CD4-positive, alpha-beta T cell treated with Interleukin-1 beta for 1 hour (primary cell): ENCODE measurements at places on chromosomes 11 and 22.

GRCh38 chr11:78192911-78193351, 4.2 kb downstream of the USP35 start:
- DNase-seq, result no peak

GRCh38 chr22:18985780-18986179, 49.7 kb upstream of the PRODH start:
- DNase-seq, result no peak

DNA sequence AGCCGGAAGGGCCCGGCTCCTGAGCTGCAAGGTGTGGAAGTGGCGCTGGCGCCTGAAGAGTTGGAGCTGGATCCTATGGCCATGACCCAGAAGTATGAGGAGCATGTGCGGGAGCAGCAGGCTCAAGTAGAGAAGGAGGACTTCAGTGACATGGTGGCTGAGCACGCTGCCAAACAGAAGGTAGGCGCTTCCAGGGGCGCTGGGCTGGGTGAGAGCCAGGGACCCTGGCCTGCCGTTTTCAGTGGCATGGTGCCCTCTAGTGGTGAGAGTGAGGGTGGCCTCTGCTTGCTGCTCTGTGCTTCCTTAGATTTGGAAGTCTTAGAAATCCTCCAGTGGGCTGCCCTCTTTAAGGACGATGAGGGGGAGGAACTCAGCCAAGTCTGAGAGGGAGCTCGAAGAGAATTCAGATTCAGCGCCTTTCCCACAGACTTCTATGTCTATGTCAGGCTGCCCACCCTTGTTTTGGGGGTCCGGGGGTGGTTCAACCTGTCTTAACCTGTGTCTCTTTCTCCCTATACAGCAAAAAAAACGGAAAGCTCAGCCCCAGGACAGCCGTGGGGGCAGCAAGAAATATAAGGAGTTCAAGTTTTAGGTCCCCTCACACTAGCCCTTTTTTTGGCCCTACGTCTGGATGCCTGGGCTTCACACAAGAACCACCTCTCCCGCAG, 1.8 kb upstream of the PACS1 start:
- peak; percentile 81 for DNase-seq

- no peak for DNase-seq
Measured at GRCh38 chr11:27717801-27718229, 17.6 kb upstream of the BDNF start.

DNA sequence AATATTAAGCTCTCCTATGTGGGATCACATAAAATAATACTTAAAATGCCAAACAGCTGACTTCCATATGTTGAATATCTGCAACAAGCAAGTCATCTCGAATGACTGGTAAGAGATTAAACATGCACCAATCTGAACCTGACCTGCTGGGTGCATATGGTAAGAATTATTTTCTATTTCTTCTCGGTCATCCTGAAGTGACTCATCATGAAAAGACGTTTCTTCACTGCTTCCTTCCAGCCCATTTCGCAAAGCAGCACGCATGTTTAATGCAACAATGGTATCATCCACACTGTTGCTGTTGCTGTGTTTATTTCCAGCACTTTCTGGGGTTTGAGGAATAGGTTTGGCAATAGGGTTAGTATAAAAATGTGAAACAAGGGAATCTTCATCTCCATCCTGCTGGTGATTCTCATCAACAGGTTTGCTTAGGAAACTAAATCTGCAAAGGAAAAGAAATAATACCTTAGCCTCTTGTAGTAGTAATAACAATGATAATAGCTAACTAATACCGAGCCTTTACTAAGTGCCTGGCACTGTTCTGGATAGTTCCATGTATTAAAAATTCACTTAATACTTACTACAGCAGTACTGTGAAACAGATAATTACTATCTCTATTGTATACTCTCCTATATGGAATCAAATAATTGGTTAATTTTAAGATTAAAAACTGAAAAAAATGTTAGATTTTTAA, 52.0 kb upstream of the CHRNA10 start:
- no peak for DNase-seq

DNA sequence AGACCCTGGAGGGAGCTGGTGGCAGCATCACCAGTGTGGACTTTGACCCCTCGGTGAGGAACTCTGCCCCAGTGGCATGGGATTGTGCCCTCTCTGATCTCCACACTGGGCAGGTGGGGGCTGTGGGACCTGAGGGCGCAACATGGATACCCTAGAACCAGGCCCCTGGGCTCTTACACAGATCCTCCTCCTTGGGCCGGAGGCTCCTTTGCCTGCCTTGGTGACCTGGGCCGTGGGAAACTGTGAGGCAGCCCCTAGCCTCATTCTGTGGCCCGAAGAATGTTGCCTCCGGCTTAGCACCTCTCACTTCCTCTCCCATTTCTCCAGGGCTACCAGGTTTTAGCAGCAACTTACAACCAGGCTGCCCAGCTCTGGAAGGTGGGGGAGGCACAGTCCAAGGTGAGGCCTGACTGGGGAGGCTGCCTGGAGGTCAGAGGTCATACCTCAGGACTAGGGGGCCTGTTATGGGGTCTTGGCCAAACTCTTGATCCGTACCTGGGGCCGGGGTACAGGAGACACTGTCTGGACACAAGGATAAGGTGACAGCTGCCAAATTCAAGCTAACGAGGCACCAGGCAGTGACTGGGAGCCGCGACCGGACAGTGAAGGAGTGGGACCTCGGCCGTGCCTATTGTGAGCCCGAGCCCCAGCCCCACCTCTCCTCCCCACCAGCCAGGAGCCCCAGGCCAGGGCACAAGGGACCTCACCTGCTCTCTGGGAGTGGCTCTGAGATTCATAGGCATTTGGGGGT, 12.2 kb downstream of the ATG16L2 start:
- DNase-seq, result no peak
